ENCODE measurements at places on chromosomes 6 and 20.
A peak's percentile ranks its signal among the peaks of the same experiment; 100 is the strongest.

- no peak for DNase-seq
These were observed 66.9 kb downstream of the PYGB start for GRCh38 chr20:25314497-25315417.

DNA sequence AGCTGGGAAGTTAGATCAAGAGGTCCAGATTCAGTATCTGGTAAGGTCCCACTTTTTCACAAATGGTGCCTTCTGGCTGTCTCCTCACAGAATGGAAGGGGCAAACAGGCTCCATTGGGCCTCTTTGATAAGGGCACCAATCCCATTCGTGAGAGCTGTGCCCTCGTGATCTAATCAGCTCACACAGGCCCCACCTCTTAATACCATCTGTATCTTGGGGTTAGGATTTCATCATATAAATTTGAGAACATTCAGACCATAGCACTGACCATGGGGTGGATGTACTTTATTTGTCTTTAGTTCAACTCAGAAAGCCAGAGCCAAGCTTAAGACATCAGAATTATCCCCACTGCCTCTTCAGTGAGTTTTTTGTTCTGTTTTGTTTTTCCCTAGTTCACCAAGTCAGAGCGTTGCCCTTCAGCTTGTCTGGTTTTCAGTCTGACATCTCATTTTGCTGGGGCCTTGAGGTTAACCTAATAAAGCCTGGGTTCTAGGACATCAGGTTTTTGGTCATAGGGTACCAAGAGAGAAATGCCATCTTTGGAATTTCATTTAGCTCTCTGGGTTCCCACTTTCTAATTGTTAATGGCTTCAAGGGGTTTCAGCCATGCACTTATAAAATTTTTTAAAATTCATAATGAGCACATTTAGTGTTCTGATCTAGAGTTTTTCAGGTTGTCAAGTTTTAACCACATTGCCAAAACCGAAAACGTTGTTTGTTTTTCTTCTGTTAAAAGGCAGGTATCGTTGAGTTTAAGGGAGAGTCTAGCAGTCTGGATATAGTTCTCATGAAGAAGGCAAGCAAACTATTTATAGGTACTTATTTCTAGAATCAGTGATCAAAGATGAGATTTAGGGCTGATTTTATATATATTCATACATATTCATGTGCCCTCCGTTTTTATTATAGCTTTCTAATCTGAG, 19.0 kb downstream of the SENP6 start:
- DNase-seq = no peak

DNA sequence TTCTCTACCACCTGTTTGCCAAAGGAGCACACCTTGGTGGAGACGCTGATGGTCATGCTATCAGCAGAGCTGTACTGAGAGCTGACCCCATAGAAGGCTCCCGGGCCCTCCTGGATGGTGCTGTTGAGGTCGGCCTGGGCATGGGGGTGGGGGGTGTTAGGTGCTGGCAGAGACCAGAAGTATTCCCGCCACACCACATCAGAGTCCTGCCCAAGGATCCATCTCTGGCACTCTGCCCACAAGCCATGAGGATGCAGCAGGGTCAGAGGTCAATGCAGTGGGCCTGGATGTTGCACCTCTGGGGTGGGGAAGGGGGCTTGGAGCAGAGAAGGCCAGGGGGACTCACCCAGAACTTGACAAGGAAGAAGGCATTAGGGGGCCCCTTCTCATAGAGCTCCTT, 7.4 kb downstream of the RPL10A start:
- DNase-seq = no peak

- peak; percentile 4 for DNase-seq
These were observed 109.1 kb downstream of the SASH1 start for GRCh38 chr6:148451690-148452089.

DNA sequence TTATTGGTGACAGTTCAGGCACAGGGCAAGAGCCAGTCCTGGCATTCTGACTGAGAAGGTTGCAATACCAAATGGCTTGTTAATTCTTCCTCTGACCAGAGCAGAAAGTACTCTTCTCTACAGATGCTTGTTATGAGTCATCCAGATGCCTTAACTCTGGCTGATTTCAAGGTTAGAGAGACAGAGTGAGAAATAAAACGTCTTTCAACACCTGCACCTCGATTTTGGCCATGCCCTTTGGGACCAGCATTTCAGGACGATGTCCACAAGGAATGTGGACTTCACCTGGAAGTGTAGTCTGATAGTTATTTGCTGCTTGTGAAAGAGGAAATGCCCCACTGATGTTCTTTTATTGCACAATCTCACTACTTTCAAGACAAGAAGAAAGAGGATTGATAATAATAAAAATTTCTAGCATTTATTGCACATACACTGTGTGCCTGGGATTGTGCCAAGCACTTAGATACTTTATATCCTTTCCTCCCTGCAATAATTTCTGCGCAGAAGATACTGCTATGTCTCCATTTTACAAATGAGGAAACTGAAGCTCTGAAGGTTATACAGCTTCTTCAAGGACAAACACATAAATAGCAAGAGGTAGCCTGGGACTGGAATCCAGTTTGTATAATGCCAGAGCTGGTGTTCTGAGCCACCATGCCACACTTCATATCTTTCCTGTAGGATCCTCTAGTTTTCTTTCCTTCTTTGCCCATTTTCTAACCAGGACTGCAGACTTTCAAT, 33.5 kb upstream of the MCM3 start:
- DNase-seq = no peak

DNA sequence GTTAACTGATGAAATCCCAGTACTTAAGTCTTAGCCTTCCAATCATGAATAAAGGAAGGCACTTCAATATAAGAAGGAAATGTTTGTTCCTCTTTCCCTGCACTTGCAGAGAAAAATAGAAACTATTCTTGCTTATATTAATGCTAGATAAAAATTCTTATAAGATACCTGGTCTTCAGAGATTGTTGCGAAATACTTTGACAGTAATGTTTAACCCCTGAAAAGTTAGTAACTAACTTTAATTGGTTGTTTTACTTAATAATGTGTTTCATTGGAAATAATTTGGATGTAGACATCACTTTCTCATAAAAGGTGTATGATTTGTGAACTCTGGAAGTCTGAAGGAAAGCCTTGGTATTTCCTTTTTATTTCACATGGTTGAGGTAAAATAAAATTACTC, 294.2 kb upstream of the SYNCRIP start:
- DNase-seq = no peak

DNA sequence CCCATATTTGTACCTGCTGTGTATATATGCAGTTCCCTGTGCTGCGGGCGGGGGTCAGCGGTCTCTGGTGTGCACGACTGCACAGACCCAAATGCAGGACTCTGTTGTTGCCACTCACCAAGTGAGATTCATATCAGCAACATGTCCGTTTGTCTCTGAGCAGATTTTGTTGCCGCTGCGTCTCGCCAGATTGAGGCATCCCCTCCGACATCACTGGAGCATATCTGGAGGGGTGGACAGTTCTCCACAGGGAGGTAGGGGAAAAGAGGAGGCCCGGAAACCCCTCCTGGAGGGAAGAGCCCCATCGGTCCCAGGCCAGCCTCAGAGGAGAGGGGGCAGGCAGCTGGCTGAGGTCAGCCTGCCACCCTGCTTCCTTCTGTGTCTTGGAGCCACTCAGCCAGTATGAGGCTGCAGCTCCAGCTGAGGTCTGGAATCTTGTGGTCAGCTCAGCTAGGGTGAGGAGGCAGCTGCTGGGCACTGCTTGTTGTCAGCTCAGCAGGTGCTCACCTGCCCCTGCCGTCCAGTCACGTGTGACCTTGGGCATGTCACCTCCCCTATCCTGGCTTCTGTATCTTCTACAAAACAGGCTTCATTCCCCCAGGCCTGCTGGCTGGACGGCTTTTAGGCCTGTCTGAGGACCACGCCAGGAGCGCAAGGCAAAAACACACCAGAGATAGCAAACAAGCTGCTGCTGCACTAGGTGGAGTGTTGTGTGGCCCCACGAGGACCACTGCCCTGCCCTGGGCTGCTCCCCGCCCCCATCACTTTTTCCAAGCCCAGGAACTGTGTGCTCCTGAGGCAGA, 47.1 kb downstream of the HNF4A start:
- no peak for DNase-seq

- DNase-seq = no peak
These were observed 888 bp downstream of the DYNLRB1 start for GRCh38 chr20:34517114-34517505.

- no peak for DNase-seq
These were observed 244.2 kb downstream of the HIVEP2 start for GRCh38 chr6:142700671-142701312.

- DNase-seq = no peak
These were observed 20.1 kb downstream of the DHX35 start for GRCh38 chr20:38982291-38982690.

DNA sequence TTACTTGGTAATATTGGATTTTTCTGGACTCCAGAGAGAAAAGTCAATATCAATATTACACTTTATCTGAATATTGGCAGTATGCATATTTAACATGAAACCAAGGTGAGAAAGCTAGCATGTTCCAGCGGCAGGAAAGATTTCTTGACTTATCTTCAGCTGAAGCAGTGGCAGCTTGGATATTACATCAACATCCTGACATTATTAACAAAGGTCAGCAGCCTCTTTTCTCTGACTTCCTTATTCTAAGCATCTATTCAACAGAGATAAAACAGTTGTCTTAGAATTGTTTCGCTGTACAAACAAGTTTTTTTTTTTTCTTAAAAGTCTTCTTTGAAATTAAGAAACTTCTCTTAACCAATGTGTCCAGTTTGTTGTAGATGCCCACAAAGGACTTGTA, 11.8 kb downstream of the DCBLD1 start:
- no peak for DNase-seq

- no peak for DNase-seq
These were observed 61.3 kb downstream of the CDH4 start for GRCh38 chr20:61313396-61313795.

DNA sequence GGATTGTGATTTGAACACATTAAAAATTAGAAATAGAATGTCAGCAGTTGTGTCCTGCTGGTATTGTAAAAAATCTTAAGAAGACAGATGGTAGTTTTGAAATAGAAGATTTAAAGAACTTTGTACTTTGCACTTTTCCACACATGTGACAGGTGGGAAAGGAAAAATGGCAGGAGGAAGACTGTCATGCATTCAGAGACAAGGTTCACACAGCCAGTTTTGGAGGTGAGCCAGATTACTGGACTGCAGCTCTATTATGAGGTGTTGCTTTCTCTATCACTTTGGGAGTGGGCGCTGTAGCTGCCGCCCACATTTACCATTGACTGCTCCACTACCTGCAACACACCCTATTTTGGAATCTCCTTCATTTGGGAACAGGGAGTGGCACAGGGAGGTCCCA, 12.1 kb upstream of the NDUFAF4 start:
- DNase-seq = no peak

GRCh38 chr20:1298888-1299511, 29.9 kb downstream of the SDCBP2 start:
- DNase-seq = no peak

DNA sequence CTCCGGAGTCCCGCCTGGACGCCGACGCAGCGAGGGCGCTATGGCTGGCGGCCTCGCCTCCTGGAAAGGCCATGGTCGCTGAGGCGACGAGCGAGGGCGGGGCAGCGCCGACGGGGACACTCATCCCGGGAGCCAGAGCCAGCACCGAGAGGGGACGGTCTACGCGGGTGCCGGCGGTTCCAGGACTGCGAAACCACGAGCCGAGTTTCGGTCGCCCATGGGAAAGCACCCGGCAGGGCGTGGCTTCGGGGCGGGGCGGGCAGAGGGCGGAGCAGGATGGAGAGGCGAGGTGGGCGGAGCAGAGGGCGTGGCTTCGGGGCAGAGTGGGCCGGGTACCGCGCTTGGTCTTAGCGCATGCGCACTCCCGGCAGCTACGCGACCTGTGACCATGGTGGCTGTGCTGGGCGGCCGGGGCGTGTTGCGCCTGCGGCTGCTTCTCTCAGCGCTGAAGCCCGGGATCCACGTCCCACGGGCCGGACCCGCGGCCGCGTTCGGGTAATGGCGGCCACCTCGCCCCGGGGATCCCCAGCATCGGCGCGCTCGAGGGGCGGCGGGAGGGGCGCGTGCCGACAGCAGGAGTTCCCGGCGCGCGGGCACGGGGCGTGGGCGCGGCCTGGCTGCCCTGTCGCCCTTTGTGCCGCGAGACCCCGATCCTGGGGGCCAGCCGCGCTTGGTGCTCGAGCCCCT, at the start of gene BPHL:
Gene BPHL, plus strand, starts transcription at position 359 of the 687 bp plus-strand sequence. Its CDS starts 30 bp downstream, at position 389.
- DNase-seq = peak; percentile 100

GRCh38 chr6:167047554-167047953, 48.4 kb downstream of the CEP43 start:
- peak; percentile 53 for DNase-seq

DNA sequence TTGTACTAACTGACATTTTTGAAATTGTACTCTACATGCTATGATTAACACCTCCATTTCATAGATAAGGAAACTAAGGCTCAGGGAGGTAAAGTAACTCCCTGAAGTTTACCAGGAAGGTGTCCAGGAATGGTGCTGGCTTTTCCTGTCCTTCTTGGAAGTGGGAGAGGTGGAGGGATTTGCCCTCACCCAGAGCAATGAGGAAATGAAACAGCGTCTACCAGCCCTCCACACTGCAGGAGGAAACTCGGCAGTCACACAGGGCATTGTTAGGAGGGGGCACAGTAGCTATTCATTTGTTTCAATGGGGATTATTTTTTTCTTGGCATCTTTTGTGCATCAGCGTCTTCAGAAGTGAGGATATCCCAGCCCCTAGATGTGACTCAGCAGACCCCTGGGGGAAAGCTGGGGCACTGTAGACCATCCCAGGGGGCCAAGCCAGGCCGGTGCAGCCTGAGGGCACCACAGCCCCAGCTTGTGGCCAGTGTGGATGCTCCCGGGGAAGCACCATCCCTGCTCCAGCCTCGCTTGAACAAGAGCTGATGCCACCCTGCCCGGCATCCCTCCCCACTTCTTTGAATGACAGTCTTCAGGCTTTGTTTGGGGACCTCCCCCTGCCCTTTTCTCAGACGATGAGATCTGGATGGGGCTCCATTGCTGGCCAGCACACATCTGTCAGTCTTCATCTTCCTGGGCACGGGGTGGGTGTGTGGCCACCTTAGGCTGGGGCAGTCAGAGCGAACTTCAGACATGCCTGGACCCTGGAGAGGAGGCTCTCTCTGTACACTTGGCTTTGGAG, 224.4 kb upstream of the PMEPA1 start:
- no peak for DNase-seq

DNA sequence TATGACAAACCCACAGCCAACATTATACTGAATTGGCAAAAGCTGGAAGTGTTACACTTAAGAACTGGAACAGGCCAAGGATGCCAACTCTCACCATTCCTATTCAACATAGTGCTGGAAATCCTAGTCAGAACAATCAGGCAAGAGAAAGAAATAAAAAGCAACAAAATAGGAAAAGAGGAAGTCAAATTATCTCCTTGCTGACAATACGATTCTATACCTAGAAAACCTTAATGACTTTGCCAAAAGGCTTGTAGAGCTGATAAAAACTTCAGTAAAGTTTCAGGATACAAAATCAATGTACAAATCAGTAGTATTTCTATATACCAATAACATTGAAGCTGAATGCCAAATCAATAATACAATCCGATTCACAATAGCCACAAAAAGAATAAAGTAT, 32.4 kb downstream of the OR5V1 start:
- DNase-seq = no peak

DNA sequence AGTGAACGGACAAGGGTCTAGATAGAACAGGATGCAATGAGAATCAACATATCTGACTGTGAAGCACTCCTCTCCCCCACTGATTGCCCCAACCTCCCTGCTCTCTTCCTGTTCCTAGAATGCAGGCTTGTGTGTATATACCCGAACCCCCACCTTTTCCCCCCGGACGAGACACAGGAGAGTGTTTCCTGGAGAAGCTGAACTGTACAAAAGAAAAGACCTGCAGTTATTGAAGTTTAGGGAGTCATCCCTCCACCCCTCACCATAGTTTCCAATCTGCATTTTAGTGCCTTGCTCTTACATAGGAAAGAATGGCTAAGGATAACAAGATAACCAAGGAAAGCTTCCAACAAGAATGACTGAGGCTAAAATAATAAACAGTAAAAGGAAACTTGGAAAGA, 55.5 kb upstream of the PDE10A start:
- DNase-seq = no peak
